SJSA1 (cell line): ENCODE measurements at places on chromosomes 6 and 20. TPM values are rescaled to one million over a fixed set of nuclear protein-coding genes. Genes with fewer than 3 reads are reported as not detected.

Gene TBC1D22B
- total RNA-seq: 4.4 and 6.6 TPM in 2 replicates

- DNase-seq: no peak
Measured at GRCh38 chr6:78770765-78771164, 96.6 kb upstream of the IRAK1BP1 start.

Gene GLP1R
- not detected in 2 replicates for total RNA-seq

DNA sequence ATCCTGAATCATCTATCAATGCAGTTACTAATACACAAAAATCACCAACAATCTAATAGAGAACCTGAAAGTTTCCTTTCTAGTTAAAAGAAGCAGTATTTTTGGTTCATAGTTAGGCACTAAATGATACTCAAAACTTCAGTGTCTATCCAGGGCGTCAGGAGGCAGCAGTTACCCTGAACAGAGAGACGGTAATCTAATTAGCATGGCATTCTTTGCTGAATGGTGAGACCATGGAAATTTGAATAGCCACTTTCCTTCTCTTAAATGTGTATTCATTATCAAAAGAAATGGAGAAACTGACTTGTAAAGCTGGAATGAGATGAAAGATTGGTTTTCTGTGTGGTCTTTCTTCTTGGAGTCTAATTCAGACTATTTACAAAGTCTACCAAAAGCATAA lies 146.6 kb upstream of the BMP5 start:
- peak; percentile 56 for DNase-seq

Gene PRL
- not detected in 2 replicates for total RNA-seq

- DNase-seq: no peak
Measured at GRCh38 chr6:127857051-127857637, 43.7 kb downstream of the THEMIS start.

Gene TBX18
- 17.5 and 35.1 TPM in 2 replicates for total RNA-seq

GRCh38 chr6:29451471-29452193 lies 5.2 kb downstream of the OR11A1 start:
- no peak for DNase-seq

- DNase-seq: peak; percentile 51
Measured at GRCh38 chr6:150599199-150600009, at the start of gene PLEKHG1. TSS of gene PLEKHG1 (plus strand) at chr6:150599885. CDS start at chr6:150733682, 133,797 bp downstream.

- no peak for DNase-seq
Measured at GRCh38 chr6:108801366-108801765, 46.9 kb upstream of the ARMC2 start.

DNA sequence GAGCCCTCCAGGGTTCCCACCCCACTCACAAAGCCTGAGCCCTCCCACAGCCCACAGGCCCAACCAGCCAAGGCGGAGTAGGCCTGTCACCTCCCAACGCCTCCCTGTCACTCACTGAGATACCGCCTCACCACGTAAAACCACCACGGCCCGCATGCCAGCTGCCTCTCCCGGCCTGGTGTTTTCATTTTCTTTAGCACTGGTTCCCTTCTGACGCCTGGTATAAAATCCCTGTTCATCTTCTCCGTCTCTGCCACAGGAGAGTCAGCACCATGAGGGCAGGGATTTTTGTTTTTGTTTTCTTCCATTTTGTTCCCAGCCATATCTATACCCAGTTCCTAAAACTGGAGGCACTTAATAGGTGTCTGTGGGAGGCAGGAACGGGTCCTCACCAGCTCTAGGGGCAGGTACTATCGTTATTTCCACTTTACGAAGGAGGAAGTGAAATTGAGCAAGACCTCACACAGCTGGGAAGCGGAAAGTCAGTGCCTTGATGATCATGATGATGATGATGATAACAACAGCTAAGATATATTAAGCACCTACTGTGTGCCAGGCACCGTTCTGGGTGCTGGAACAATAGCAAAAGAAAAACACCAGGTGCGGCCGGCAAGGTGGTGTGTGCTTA lies 58.6 kb downstream of the SNAI1 start:
- DNase-seq: no peak
